Right renal cortex interstitium (tissue), 3 donors: ENCODE measurements at places on chromosomes 2 and 18.

GRCh38 chr18:74745633-74746403 lies 148.1 kb downstream of the ZNF407 start:
- DNase-seq = no peak

- DNase-seq = no peak
These were observed 195.5 kb downstream of the TTC32 start for GRCh38 chr2:19706332-19706731.

DNA sequence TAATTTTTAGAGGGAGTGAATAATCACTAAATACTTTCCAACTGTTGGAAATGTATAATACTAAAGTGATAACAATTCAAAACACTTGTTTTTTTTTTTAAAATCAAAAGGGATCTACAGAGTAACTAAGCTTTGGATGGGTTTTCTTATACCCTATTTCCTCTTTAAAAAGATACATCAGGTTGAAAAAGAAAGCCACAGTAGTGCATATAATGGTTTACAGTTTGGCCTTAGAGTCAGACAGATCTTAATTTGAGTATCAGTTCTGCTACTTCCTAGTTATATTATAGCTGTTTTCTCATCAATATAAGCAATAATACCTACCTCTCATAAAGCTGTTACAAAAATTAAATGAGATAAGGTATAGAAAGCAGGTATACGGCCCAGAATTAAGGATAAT lies 28.5 kb downstream of the PSME4 start:
- no peak for DNase-seq

GRCh38 chr18:52481116-52481515 lies 141.1 kb downstream of the DCC start:
- no peak for DNase-seq

DNA sequence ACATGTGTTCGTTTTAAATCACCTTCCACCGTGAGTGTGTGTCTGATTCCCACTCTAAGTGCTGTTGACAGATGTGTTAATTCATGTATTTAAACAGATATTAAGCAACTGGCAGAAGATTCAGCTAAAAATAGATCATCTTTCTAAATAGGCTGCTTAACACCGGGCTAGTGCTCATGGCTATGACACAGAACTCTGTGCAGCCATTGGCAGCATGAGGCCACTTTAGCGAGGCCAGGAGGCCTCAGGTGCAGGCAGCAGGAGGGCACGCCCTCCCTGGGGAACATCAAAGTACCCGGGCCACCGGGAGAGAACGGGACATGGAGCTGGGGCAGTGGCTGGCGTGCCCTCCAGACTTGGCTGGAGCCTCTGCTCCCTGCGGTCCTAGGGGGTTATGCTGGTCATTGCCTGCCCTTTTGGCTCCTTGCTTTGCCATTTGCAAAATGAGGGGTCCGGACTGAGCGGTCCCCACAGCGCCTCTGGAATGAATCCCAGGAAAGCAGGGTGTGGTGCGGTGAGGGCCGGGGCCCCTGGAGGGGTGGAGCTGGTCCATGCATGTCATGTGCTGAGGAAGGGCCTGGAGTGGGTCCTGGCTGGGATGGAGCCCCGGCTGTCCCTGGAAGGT lies 62.8 kb upstream of the HDAC4 start:
- no peak for DNase-seq
